ENCODE measurements at places on chromosomes 3 and 15.

DNA sequence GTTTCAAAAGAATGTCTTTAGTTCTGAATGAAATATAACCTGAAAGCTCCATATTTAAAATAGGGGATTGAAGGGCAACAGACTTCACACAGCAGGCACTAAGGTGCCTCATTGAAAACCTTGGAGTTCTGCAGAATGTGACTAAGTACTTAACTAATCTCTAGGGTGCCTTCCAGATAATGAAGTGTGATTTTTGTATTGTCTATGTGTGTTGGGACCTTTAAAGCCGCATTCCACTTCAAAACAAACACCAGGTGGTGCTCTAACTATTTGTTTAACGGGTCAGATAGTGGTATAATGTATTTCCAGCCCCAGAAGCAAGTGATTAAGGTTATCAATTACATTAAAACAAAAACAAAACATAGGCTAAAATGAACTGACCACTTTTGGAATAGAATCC lies 28.0 kb downstream of the TFG start:
- no peak for DNase-seq

DNA sequence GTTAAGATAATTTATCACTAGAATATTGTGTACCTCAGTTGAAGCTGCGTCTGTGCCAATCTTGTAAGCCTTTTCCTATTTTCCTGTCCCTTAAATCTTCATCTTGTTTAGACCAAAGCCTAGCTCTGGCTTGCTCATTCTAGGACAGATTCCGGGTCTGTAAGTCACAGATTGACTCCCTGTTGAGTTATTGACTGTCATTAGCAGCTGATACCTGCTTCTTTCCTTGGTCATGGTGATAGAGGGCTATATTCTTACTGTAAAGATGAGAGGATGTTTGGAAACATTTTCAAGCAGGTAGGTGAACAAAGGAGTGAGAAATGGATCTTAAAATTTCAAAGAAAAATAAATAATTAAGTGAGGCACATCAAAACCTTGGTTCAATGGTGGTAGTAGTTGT lies 200.2 kb downstream of the KCNH8 start:
- DNase-seq = no peak

GRCh38 chr3:78427303-78427702 lies 1340.5 kb downstream of the ROBO1 start:
- no peak for DNase-seq

DNA sequence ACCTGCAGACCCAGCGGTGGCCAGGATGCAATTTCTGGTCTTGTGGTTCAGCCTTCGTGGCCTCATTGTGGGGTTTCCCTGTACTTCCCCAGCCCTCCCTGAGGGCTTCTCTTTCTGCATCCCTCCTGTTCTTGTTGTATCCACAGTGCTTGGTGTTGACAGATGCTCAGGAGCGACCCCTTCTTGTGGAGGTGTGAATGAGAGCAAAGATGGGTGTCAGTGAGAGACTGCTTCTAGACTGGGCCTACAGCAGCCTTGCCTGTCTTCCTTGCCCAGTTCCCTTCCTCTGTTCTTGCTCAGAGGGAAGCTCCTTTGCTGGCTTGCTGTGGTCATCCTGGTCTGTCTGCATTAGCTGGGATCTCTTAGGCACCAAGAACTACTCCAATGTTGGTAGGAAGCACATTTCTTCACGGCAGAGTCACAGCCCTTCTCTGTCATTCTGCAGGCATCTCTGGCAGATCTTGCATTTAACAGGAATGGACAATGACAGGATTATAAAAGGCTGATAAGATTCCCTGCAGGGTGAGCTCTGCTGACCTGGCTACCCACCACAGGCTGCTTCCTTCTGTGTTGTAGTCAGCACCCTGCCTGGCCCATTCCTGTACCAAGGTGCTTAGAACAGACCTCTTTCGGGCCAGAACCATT lies 317.8 kb upstream of the C2CD4B start:
- no peak for DNase-seq

DNA sequence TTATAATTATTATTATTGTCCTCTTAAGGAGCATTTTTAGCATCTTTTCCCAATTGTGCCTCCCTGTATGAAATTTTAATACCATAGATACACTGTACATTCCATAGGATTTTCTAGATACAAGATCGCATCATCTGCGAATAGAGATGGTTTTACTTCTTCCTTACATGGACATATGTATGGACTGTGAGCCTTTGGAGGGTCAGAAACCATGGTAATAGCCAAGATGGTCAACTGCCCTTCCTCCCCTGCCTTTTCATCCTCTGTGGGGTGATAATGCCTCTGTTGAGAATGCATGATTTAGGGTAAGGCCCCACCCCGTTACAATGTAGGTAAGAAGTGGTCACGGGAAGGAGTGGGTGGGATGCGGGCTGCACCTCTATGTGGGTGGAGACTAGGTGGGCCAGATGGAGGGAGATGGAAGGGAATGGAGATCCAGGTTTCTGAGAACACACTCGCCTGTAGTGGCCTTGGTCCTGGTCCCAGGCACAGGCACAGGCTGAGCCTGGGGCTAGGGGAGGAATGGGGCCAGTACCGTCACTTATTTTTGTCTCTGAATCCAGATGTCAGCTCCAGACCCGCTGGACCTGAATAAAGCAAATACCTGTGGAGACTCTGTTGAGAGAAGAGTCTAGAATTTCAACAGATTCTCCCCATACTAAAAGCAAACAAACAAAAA lies 31.7 kb downstream of the GOLGA6A start:
- no peak for DNase-seq

DNA sequence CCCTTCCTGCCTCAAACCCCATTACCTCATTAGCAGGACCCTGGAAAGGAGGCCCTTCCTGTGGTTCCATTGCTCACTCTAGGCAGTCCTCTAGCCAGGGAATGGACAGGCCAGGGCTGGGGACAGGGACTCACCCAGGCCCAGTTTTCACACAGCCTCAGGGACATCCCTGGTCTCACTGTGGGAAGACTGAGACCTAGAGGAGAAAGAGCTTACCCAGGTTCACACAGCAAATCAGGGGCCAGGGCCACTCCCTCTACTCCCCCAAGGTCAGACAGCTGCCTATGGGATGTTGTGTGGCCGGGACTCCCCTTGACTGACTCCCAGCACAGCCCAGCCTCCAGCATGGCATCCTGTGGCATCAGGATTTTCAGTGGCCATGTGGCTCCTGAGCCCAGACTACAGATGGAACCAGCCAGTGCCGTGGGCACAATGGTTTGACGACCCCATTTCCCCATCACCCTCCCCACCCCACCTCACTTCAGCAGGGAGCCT lies 49.3 kb downstream of the ADAMTS7 start:
- no peak for DNase-seq

- DNase-seq = no peak
Observed at GRCh38 chr15:56234804-56235203, 8.9 kb downstream of the RFX7 start.

GRCh38 chr15:78949461-78949860 lies 4.6 kb upstream of the CTSH start:
- no peak for DNase-seq

DNA sequence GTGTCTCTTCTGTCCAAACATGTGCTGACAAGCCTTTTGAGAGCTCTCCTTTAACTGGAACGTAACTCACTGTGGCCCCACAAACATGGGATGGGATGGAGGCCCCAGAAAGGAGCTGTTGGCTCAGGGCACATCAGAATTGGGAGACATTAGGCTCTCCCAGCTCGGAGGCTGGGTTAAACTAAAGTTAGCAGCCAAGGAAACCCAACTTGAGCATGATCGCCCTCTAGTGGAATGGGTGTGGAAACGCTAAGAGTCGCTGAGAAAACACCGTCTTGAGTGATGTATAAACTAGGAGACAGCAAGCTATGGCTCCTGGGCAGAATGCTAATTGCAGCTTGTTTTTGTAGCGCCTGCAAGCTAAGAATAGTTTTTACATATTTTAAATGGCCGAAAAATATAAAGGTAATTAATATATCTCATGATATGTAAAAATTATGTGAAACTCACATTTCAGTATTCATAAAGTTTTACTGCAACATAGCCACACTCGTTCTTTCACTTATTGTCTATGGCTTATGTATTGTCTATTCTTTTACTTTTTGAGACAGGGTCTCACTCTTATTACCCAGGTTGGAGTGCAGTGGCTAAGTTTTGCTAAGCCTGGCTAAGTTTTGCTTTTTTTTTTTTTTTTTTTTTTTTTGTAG lies 138.8 kb upstream of the HACD2 start:
- no peak for DNase-seq

DNA sequence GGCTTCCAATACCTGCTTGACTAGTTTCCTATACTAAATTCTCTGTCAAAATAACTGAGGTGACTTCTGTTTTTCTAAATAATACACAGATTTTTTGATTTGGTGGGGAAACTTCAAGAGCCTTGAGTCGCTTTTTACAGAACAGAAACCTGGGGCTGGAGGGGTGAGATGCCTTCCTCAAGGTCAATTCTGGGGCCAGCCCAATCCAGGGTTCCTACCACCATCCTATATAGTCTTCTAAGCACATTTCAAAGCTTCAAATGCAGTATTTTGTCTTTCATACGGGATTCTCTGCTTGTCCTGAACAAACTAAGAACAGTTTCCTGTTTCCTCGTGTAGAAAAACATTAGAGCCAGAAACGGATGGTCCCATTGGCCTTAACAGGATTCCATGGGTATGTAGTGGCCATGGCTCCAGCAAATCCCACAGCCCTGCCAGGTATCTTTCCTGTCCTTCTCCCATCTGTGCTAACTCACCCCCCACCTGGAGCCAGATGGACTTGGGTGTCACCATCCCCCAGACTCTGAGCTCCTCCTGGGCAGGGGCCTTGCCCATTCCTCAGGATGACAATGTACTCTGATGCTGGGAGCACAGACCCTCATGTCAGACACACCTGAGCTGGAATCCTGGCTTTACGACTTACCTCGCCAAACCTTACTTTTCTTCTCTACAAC lies 146.9 kb downstream of the KLF13 start:
- DNase-seq = no peak

DNA sequence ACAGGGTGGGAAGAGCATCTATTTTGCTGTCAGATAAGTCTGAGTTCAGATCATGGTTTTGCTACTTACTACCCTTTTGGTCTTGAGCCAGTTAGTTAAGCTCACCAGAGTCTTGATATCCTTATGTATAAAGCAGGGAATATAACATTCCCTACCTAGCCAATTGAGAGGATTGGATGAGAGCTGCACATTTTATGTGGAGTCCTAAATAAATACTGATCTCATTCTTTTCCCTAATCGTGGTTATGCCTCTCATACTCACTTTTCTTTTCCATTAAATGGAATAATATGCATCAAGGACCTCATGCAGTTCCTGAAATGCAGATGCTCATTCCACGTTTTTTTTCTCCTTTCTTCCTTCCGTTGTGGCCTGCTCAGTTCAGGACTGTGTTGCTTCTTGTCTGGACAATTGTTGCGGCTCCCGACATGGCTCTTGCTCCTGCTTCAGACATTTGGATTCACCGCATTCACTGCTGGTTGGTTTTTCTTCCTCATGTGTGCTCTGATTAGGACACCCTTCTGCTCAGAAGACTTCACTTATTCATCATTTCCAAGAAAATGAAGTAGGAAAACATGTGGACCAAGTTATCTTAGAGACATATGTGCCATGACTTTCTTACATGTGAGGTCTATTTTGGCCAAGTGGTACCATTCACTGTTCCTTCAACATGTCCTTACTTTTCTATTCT lies 90.2 kb downstream of the NFKBIZ start:
- DNase-seq = no peak

- DNase-seq = no peak
Observed at GRCh38 chr3:65196663-65197062, 508.9 kb upstream of the ADAMTS9 start.

- DNase-seq = no peak
Observed at GRCh38 chr15:50594311-50594710, 47.8 kb upstream of the USP50 start.

All from stimulated activated CD8-positive, alpha-beta memory T cell treated with anti-CD3 and anti-CD28 coated beads, Interleukin-15, amount 100 ng/mL, for 24 hours (primary cell).